LoVo (cell line): ENCODE measurements at places on chromosomes 2 and 18.

GRCh38 chr2:121210691-121211090 is 74.3 kb downstream of the TFCP2L1 start:
- peak; percentile 67 for DNase-seq

DNA sequence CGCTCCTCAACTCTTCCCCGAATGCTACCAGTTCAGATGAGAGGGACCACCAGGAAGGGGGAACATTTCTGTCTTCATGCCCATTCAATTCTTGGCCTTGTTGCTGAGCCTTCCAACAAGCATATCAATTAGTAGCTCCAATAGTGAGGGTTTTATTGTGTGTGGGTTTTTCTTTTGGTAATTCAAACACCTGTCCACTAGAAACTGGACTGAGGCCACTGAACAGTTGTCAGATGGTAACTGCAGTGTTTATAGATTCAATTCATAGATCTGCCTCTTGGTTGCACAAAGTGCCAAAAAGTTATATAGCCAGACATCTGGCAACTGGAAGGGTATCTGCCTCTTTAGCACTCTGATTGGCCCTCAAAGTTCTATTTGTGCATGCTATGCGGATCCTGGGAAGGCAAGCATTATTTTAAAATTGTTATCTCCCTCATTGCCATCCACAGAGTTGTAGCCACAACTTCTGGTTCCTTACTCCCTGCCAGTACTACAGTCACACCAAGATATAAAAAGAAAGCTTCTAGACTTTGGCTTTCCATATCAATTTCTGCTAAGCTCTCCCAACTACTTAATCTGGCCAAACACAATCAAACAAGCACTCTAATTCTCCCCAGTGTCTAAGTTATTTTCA is 83.3 kb upstream of the ZNF521 start:
- no peak for DNase-seq

DNA sequence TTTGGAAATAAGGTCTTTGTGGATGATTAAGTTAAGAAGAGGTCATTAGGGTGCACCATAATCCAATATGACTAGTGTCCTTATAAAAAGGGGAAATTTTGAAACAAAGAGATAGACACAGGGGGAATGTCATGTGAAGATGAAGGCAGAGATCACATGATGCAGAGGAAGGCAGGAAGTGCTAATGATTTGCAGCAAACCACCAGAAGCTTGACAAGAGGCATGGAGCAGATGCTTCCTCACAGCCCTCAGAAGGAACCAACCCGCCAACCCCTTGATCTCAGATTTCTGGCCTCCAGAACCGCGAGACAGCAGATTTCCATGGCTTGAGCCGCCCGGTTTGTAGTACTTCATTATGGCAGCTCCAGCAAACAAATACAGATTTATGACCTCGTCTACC is 17.4 kb upstream of the SMARCAL1 start:
- no peak for DNase-seq

DNA sequence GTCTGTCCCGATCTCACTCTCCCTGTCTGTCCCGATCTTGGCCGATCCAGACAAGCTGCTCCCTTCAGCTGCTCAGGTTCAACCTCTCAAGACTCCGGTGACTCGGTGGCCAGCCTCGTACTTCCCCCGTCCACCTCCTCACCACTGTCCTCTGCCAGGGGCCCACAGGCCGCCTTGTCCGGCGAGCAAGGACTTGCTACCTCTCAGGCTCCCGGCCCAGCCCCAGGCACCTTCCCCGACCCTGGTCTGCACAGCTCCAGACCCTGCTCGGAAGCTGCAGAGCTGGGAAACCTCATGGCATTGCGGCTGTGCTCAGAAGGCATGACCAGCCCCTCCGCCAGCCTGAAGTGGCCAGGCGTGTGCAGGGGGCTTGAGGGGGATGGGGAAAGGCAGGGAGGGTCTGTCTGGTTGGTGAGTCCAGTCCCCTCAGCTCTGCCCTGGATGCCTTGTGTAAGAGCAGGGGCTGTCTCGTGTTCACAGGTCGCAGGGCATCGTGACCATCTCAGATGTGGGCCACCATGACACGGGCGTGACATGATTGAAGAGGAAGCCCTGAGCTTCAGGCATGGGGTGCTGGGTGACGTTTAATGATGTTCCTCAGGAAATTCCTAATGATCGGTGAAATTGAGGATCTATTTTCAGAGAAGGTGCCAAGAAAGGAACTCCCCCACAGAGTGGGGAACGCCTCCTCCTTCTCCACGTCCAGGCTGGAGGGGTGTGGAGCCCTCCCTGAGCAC is 121.2 kb upstream of the CTDP1 start:
- DNase-seq, result no peak

GRCh38 chr18:75122334-75122958 is 86.5 kb downstream of the PTGR3 start:
- no peak for DNase-seq

DNA sequence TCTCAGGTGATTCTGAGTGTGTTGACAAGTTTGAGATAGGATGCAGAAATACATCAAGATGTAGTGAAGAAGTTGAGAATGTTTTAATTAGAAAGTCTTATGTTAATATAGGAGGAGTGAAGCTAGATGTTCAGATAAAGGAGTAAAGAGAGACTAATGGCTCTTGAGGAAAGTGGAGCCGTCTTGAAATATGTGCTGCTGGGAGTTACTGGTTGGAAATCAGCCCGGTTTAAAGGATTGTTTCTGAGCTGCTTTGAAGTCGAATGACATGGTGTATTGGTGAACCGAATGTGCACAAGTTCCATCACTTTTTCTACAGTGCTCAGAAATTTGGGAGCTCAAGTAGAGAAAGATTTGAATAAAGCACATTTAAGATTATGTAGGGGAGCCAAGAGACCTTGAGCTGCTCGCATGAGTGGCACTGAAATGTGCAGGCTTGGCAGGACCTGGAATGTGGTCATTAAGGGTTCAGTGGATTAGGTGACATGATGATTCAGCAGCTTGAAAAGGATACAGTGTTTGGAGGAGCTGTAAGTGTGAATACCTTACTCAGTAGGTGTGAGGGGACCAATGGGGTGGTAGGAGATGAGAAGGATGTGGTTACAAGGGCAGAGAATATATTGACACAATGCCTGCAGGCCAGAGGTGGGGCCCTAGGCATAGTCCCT is 68.6 kb downstream of the CAB39 start:
- DNase-seq, result peak; percentile 24

DNA sequence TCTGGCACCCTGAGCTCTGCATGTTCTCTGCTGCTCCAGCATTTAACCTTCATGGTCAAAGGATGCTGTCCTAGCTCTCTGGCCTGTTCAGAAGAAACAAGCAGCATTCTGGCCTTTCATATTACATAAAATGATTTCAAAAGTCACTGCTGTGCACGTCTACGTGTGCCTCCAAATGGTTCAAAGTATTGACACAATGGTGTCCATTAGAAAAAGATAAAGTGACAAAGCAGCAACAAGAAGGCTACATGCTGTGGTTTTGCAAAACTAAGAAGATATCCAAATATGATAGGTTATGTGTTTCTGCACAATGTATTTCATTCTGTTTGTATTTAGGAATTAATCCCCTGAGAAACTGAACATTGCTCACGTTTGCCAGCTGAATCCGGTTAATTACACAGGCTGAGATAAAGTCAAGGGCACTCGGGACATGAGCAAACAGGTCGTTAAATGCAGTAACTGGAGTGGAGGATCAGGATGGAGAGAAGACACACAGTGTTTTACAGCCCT is 258.5 kb downstream of the DOK6 start:
- DNase-seq, result no peak

DNA sequence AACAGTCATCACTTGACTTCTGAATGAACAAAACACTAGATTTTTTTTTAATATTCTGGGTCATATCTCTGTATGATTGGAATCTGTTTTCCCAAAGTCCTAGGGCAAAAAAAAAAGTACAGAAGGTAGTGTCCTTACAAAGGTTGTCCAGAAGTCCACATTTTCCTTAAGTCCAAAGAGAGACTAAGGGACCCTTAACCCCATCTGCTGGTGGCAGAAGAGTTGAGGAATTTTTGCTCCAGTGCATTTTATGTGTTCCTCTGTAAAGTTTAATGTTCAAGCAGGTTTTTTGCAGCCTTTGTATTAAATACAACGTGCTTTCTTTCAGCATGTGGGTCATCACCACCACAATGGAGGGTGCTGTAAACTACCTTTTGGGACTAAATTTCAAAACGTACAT is 215.9 kb downstream of the SP3 start:
- DNase-seq, result peak; percentile 12

DNA sequence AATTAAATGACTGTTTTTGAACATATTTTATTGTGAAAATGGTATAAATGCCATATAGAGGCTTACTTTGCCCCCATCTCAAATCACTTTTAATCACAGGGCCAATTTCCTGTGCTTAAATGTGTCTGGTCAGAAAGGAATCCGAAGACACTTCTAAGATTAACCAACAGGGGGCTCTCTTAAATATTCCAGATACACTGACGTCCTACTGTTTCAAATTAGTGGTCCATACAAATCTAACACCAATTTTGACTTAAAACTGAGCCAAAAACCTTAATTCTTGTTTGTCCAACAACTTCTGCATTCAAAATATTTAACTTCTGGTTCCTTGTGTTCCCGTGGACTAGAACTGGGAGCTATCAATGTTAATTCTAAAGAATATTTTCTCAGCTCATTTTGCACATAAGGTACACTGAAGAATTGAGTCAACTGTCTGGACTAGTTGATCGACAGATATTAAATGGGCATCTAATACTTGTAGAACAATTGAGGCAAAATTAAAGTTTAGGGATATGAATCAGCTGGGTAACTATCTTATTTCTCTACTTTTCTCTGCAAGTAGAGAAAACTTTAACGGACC is 557.5 kb downstream of the ARHGAP15 start:
- peak; percentile 35 for DNase-seq

GRCh38 chr2:204753841-204754240 is 208.6 kb downstream of the PARD3B start:
- peak; percentile 41 for DNase-seq

DNA sequence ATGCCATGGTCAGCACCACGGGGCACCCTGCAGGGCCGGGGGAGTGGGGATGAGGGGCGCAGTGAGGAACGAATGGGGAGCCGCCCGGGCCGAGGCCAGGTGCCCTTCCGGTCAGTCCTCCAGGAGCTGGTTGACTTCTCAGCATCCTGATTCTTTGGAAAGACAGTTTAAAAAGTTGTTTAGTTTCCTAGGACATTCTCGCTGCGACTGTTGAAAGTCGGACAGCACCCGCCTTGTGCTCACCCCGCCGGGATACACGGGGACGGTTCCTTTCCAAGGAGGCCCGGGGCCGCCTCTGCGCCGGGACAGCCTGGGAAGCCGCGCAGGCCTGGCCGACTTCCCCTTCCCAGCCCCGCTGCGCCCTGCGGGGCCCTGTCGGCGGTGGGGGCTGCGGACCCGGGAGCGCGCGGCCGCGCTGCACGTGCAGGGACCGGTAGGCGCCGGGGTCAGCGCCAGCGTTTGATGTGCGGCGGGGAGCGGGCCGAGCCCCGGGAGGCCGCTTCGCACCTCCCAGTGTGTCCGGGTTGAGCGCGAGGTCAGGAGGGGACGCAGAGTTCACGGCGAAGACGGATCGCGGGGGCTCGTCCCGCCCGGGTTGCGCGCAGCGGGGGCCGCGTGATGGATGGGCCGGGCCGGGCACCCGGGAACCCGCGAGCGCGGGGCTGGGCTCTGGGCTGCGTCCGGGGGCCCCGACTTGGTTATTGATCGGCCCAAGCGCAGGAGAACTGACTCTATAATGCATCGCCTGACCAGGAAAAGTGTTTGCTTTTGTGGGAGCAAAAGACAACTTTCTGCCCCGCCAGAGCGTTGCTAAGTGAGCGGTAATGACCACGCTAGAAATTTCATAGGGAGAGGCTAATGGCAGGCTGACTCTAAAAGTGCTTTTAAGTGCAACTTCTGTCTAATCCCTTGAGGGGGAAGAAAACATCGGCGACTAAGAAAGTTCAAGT is 28.0 kb upstream of the SMIM21 start:
- no peak for DNase-seq

DNA sequence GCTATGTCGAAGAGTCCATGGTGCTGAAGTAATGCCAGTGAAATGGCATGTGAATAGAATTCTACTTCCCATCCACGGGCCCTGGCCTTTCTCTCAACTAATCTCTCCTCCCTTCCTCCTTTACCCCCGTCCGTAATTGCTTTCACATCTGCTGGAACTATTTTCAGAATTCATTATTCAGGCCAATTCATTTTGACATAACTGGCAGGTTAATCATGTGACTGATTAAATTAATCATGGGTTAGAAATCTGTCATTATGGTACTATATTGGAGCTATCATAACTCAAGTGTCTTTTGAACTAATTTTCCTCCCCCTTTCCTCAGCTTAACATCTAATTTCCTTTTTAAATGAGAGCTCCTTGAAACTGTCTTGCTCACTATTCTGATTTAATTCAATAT is 66.9 kb downstream of the ZDBF2 start:
- DNase-seq, result no peak

- no peak for DNase-seq
Measured at GRCh38 chr2:2933426-2933825, 444.2 kb downstream of the EIPR1 start.

- DNase-seq, result no peak
Measured at GRCh38 chr2:133854603-133855200, 286.4 kb upstream of the NCKAP5 start.

GRCh38 chr18:78919956-78920355 is 59.7 kb upstream of the SALL3 start:
- no peak for DNase-seq

DNA sequence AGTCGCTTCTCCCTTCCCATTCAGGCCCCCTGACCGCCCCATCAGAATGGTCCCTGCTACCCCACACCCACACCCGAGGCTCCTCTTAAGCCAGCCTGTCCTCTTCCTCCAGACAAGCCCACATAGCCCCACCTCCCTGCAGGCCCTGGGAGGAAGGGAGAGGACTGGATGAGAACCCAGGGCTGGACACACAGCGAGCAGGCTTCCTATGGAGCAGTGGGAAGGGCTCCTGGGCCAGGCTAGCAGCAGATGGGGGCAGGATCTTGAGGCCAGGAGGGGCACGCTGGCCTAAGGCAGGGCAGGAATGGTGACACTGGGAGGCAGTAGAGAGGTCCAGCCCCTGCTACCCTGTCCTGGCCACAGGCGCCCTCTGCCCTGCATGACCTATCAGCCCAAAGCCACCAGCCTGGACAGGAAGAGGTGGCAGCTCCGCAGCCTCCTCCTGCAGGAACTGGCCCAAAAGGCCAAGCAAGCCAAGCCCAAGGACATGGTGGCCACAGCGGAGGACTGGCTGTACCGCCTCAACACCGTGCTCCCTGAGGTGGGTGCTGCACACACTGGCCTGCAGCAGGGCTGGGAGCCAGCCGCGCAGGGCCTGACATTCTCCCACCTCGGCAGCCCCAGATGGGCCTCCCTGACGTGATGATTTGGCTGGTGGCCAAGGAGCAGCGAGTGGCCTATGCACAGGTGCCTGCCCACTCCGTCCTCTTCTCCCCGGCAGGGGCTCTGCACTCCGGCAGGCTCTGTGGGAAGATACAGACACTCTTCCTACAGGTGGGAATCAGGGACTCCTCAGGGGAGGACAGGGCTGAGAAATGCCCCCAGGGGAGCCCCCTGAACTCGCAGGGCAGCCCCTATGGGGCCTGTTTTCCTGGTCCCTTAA is 43.3 kb downstream of the FER1L5 start:
- no peak for DNase-seq

DNA sequence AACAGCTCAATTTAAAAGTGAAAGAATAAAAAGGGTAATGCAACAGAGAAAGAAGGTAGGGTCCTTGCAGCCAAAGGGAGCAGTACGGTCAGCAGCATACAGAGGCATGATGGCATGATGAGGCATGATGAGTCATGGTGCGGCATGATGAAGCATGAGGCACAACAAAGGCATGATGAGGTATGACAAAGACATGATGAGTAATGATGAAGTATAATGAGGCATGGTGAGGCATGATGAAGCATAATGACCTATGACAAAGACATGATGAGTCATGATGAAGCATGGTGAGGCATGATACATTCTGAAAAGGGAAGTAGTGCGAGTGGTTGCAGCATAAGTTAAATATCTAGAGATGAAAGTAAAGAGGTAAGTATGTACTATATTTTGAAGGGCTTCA is 673.2 kb downstream of the TMEM182 start:
- DNase-seq, result no peak
